ENCODE measurements at places on chromosomes 5 and 9.

- DNase-seq = no peak
Observed at GRCh38 chr5:54986269-54986654, 869 bp upstream of the ESM1 start.

DNA sequence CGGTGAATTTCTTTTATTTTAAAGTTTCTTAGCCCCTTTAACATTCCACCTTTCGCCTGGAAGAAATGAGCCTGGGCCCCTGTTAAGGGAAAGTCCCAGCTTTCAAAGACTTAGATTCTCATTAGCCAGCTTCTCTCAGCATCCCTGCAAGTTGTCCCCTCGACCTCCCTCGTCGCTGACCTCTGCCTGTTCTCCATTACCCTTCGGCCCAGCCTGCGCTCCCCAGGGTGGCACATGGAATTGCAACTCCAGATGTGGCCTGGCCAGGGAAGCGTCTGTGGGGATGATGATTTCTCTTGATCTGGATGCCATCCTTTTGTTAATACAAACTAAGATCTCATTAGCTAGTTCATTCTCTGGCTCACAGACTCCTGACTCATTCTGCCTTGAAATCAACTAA is 43.4 kb upstream of the FANCC start:
- no peak for DNase-seq

GRCh38 chr9:20980832-20981455 is 50.5 kb downstream of the HACD4 start:
- DNase-seq = no peak

DNA sequence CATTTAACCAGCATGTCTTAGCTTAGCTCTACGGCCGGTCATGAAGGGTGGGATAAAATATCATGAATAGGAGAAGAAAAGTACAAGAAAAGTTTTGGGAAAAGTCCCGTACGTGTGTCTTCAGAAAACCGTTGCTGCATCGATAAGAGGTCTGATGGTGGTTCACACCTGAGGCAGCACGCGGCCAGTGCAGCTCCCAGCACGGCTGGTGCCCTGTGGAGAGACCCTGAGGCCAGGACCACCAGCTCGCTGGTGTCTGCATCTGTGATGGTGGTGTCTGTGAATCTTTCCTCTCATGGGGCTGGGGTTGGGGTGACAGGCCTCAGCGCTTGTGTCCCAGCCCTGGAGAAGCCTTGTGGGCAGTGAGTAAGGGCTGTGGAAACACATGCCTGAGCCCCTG is 148.9 kb upstream of the IRX4 start:
- DNase-seq = no peak

DNA sequence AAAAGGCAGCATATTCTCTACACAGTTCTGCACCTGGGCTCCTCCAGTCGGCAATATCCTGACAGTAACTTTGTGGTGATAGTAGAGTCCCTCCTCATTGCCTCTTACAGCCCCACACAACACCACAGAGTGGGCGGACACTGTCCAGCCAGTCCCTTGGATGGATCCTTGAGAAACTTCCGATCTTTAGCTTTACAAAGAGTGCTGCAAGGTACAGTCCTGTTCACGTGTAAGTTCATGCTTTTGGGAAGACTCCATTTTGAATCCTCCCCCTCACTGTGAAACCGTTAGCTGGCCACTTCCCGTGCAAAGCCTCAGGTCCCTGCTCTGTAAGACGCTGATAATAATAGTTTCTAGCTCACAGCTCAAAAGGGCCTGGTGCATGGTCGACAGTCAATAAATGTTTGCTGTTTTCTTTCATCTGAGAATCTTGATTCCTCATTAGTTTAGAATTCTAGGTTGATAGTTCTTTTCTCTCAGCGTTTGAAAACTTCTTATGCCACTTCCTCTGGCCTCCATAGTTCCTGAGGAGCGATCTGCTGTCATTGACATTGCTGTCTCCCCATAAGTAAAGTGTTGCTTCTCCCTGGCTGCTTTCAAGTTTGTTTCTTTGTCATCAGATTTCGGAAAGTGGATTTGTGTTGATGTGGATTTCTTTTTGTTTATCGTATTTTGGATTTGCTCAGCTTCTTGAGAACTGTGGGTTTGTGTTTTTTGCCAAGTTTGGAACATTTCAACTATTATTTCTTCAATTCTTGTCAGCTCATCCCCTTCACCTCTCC is 82.9 kb downstream of the COL23A1 start:
- DNase-seq = no peak

Data from stimulated activated CD4-positive, alpha-beta T cell treated with anti-CD3 and anti-CD28 coated beads, Interleukin-15, amount 100 ng/mL, for 1 hour (primary cell).